ENCODE measurements at places on chromosomes 13 and 19. TPM values are rescaled to one million over a fixed set of nuclear protein-coding genes. Genes with fewer than 3 reads are reported as not detected.

SOX1 gene
- total RNA-seq = not detected

NAPSA gene
- 4.4 TPM for total RNA-seq

MTRF1 gene
- 11.4 TPM for total RNA-seq

GPR108 gene
- total RNA-seq = 75.0 TPM

CATSPERD gene
- total RNA-seq = not detected

EBI3 gene
- 1.2 TPM for total RNA-seq

SIGLEC9 gene
- total RNA-seq = not detected

FSD1 gene
- total RNA-seq = 20.1 TPM

NXNL1 gene
- total RNA-seq = not detected

GRCh38 chr19:23343434-23344010 is 51.7 kb downstream of the ZNF91 start:
- DNase-seq = no peak
- no peaks in the 10 kb centered on the region for H3K36me3 ChIP-seq
- no peak overlapping the region for H3K4me3 ChIP-seq
- no peaks in the 10 kb centered on the region for H3K4me1 ChIP-seq
- H3K27me3 ChIP-seq = no peaks in the 10 kb centered on the region

DNA sequence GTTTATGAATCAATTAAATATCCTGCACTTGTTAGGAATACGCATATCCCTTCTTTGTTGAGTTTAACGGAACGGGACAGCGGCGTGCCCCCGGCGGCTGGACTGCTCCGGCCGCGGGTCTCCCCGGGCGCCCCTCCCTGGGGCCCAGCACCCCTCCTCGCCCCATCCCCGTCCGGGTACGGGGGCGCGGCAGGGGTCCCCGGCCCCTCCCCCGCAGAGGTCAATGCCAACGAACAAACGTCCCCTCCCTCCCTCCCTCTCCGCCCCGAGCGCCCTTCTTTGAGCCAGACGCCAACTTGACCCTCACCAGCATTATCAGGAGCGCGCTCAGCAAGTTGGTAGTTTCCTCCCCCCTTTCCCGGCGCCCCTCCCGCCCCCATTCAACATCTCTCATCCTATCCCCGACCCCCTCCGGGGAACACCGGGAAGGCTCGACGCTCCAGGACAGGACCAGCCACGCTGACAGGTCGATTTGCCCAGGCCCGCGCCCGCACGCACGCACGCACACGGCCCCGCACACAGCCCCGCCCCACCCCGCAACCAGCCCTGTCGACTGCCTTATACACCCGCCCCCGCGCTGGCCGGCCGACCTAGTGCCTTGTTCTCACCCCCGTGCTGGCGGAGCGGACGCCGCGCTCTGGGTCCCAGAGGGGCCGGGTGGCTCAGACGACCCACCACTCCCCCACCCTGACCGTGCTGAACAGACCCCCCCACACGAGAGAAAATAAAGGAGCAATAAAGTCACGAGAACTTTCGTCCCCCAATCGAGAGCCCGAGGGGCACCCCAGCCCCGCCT is 5.0 kb downstream of the LYL1 start:
- no peak for DNase-seq
- H3K27ac ChIP-seq = no peak overlapping the region
- peak overlapping the region; percentile 35 for H3K4me3 ChIP-seq
- H3K27me3 ChIP-seq = no peaks in the 10 kb centered on the region
- peaks cover 9% of the 10 kb centered on the region for H3K4me1 ChIP-seq

GRCh38 chr19:6359568-6360341 is 1.6 kb upstream of the CLPP start:
- peaks cover 22% of the 10 kb centered on the region for H3K4me1 ChIP-seq
- no peak overlapping the region for H3K4me3 ChIP-seq
- DNase-seq = no peak
- H3K36me3 ChIP-seq = no peaks in the 10 kb centered on the region
- H3K27ac ChIP-seq = no peak overlapping the region

GRCh38 chr19:13417054-13417453 is 89.2 kb downstream of the CACNA1A start:
- H3K27ac ChIP-seq = no peak overlapping the region
- H3K27me3 ChIP-seq = no peaks in the 10 kb centered on the region
- H3K4me3 ChIP-seq = no peak overlapping the region

- DNase-seq = no peak
- H3K36me3 ChIP-seq = peaks cover 26% of the 10 kb centered on the region
- H3K27me3 ChIP-seq = no peaks in the 10 kb centered on the region
- H3K4me1 ChIP-seq = no peaks in the 10 kb centered on the region
- H3K27ac ChIP-seq = no peak overlapping the region
Measured at GRCh38 chr19:36709423-36709822, 22.0 kb downstream of the ZNF567 start.

GRCh38 chr13:97648171-97648880 is 214.4 kb downstream of the RAP2A start:
- DNase-seq = no peak
- H3K27ac ChIP-seq = no peak overlapping the region
- no peak overlapping the region for H3K4me3 ChIP-seq
- no peaks in the 10 kb centered on the region for H3K36me3 ChIP-seq

DNA sequence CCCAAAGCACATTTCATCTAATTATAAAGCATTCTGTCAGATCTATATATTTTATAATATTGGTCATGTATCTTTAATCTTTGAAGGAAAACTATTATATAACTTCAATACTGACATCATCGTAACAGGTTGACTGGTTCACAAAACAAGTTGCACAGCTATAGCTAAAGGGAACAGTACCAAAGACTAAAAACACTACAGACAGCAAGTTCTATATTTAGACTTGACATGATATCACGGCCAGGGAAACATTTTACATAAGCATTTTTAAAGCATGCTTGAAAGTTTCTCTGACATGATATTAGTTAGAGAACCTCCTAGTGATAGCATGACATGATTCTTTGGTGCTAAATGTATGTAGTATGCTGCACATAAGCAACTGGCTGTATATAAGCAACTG is 182.5 kb downstream of the NDFIP2 start:
- no peaks in the 10 kb centered on the region for H3K36me3 ChIP-seq
- H3K27me3 ChIP-seq = no peaks in the 10 kb centered on the region
- DNase-seq = no peak
- H3K4me3 ChIP-seq = no peak overlapping the region
- no peaks in the 10 kb centered on the region for H3K4me1 ChIP-seq

GRCh38 chr19:38989066-38989605 is 13.6 kb upstream of the FBXO17 start:
- H3K4me3 ChIP-seq = no peak overlapping the region
- 0 out of 2 replicates have a peak, but pooled peaks cover 2% of the 10 kb centered on the region for H3K4me1 ChIP-seq
- H3K27ac ChIP-seq = no peak overlapping the region
- no peaks in the 10 kb centered on the region for H3K27me3 ChIP-seq
- DNase-seq = no peak

GRCh38 chr13:84570831-84571230 is 688.6 kb upstream of the SLITRK1 start:
- no peak for DNase-seq
- H3K36me3 ChIP-seq = no peaks in the 10 kb centered on the region
- H3K4me1 ChIP-seq = no peaks in the 10 kb centered on the region
- no peak overlapping the region for H3K27ac ChIP-seq
- no peak overlapping the region for H3K4me3 ChIP-seq

DNA sequence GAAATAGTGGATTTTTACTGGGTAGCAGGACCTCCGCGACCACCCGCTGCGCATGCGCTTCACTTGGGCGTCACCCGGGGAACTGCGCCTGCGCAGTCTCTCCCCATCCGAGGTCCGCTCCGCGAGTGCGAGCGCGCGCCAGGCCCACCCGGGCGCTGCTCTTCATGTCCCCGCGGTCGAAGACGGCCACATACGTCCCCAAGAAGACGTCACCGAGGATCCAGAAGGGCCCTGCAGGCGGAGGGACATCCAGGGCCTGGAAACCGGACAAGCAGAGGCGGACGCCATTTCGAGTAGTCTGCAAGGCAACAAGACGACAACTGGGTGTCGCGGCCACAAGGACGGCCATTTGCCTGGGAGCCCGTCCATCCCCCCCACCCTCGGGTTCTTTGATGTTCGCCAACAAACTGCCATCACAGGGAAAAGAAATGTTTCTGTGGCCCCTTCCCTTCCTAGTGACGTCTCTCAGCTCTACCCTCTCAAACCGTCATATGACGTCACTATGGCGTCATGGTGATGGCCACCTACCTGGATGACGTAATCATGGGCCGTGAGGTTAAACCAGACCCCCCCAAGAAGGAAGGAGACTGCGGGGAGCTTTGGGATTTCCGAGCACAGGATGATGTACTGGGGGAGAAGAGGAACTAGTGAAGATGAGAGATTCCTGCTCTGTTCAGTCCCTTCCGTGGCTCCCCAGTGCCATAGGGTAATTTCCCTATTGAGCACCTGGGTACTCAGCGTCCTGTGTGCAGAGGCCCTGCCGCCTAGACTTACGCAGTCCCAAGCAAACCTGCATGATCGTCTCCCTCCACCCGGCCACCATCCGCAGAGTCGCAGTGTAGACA is 6.7 kb downstream of the NAPSA start:
- no peaks in the 10 kb centered on the region for H3K36me3 ChIP-seq
- DNase-seq = no peak
- peaks cover 7% of the 10 kb centered on the region for H3K4me1 ChIP-seq
- H3K4me3 ChIP-seq = no peak overlapping the region
- H3K27ac ChIP-seq = no peak overlapping the region
- no peaks in the 10 kb centered on the region for H3K27me3 ChIP-seq

GRCh38 chr19:30228113-30228834 is 143.9 kb upstream of the ZNF536 start:
- peaks cover 22% of the 10 kb centered on the region for H3K27me3 ChIP-seq
- no peaks in the 10 kb centered on the region for H3K36me3 ChIP-seq
- H3K4me3 ChIP-seq = no peak overlapping the region

DNA sequence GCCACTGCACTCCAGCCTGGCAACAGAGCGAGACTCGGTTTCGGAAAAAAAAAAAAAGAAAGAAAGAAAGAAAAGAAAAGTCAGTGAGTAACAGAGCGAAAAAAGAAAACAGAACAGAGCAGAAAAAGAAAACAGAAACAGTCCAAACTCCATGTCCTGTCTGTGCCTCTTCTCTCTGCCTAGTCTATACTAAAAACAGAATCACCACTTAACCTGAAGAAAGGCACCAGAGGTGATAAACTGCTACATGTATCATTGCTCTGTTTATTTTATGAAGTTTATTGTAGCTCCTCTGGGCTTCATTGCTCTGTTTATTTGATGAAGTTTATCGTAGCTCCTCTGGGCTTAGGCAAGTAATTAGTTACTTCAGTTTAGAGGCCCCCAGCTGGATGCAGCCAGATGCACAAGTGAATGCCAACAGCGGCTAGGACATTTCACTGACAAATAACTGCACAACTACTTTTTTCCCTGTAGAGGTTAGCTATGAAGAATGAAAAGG is 39.2 kb downstream of the TBC1D4 start:
- no peak overlapping the region for H3K27ac ChIP-seq
- no peak overlapping the region for H3K4me3 ChIP-seq
- no peaks in the 10 kb centered on the region for H3K36me3 ChIP-seq
- no peak for DNase-seq
- H3K4me1 ChIP-seq = peaks cover under 1% of the 10 kb centered on the region

- H3K4me1 ChIP-seq = peaks cover 30% of the 10 kb centered on the region
- no peaks in the 10 kb centered on the region for H3K27me3 ChIP-seq
- no peak overlapping the region for H3K4me3 ChIP-seq
- DNase-seq = peak; percentile 74
Measured at GRCh38 chr19:43519436-43520088, 7.4 kb downstream of the ETHE1 start.

GRCh38 chr19:47564081-47564480 is 8.9 kb downstream of the ZNF541 start:
- no peak overlapping the region for H3K4me3 ChIP-seq
- no peaks in the 10 kb centered on the region for H3K4me1 ChIP-seq
- no peak for DNase-seq
- H3K27me3 ChIP-seq = no peaks in the 10 kb centered on the region
- H3K36me3 ChIP-seq = no peaks in the 10 kb centered on the region
- no peak overlapping the region for H3K27ac ChIP-seq

DNA sequence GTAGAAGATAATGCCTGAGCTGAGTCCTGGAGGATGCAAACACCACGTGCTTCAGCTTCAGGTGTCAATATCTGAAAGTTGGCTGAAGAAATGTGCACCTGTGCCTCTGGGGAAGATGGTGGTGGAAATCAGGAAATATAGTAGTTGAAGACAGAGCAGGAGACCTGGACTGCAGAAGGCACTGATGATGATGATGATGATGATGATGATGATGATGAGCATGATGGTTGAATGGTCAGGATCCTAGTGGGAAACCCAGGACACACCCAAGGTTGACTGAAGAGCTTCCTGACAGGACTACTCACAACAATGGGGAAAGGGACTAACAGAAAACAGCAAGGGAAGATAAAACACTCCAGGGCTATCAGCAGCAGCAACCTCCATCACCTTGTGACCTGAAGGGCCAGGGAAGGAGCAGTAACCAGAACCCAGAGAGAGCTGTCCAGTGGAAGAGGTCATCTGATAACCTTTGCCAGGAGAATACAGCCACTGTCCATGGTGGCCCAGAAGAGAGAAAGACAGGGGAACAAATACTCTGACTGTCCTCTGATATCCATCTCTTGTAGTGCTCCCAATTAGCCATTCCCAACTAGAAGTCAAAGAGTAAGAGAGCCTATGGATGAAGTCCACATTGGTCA is 170.3 kb downstream of the TSHZ3 start:
- H3K36me3 ChIP-seq = no peaks in the 10 kb centered on the region
- no peak overlapping the region for H3K27ac ChIP-seq
- H3K4me1 ChIP-seq = no peaks in the 10 kb centered on the region
- no peak overlapping the region for H3K4me3 ChIP-seq

- H3K27me3 ChIP-seq = no peaks in the 10 kb centered on the region
- H3K4me1 ChIP-seq = no peaks in the 10 kb centered on the region
- no peak for DNase-seq
- H3K36me3 ChIP-seq = no peaks in the 10 kb centered on the region
- no peak overlapping the region for H3K27ac ChIP-seq
Measured at GRCh38 chr13:112668924-112669323, 20.9 kb upstream of the ATP11A start.

- H3K27ac ChIP-seq = no peak overlapping the region
- no peak for DNase-seq
- H3K27me3 ChIP-seq = no peaks in the 10 kb centered on the region
- H3K4me1 ChIP-seq = no peaks in the 10 kb centered on the region
- peaks cover 23% of the 10 kb centered on the region for H3K36me3 ChIP-seq
Measured at GRCh38 chr19:6253954-6254733, 25.6 kb downstream of the MLLT1 start.

DNA sequence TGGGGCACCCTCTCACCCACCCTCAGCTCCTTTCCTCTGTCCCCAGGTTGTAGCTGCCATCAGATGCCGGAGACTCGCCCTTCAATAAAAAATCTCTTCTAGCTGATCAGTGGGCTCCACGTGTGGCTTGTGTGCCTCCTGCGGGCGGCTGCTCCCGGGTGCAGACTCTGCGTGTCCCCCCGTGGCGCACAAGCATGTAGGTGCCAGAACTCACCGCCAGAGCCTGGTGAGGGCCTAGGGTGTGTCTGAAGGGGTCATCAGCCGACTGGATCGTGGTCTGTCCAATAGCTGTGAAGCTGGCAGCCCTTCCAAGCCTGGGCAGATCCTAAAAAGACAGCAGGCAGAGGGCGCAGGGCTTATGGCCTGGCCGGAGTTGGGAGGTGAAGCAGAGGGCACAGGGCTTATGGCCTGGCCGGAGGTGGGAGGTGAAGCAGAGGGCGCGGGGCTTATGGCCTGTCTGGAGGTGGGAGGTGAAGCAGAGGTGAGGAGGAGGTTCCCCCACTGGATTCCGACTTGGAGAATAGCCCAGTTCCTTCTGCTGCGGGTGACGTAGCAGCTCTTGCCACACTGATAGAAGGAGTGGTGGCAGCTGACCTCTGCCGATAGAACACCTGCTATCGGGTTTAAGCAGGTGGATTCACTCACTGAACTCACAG is 11.7 kb downstream of the NOP53 start:
- DNase-seq = no peak
- H3K4me3 ChIP-seq = no peak overlapping the region
- no peaks in the 10 kb centered on the region for H3K27me3 ChIP-seq
- no peaks in the 10 kb centered on the region for H3K4me1 ChIP-seq
- H3K36me3 ChIP-seq = peaks cover 22% of the 10 kb centered on the region
- H3K27ac ChIP-seq = no peak overlapping the region
